Osteocyte (in vitro differentiated cells): ENCODE measurements at places on chromosomes 4 and X. TPM values are rescaled to one million over a fixed set of nuclear protein-coding genes. Genes with fewer than 3 reads are reported as not detected.

Gene CSAG2
- total RNA-seq, result not detected in 2 replicates

- peak overlapping the region; percentile 76 for H3K27ac ChIP-seq
- no peak overlapping the region for H3K4me3 ChIP-seq
- no peak for DNase-seq
- no peaks in the 10 kb centered on the region for H3K36me3 ChIP-seq
These were observed 25.2 kb downstream of the RWDD4 start for GRCh38 chr4:183633476-183634400.

GRCh38 chr4:38455092-38455862 is 208.7 kb upstream of the KLF3 start:
- no peak for DNase-seq
- no peak overlapping the region for H3K4me3 ChIP-seq
- no peaks in the 10 kb centered on the region for H3K4me1 ChIP-seq
- H3K36me3 ChIP-seq, result no peaks in the 10 kb centered on the region
- H3K27ac ChIP-seq, result no peak overlapping the region
- peaks cover 50% of the 10 kb centered on the region for H3K27me3 ChIP-seq

GRCh38 chr4:24240655-24241054 is 343.7 kb downstream of the DHX15 start:
- H3K4me1 ChIP-seq, result peaks cover 36% of the 10 kb centered on the region
- H3K27me3 ChIP-seq, result peaks cover 17% of the 10 kb centered on the region
- no peak overlapping the region for H3K27ac ChIP-seq
- H3K4me3 ChIP-seq, result no peak overlapping the region

DNA sequence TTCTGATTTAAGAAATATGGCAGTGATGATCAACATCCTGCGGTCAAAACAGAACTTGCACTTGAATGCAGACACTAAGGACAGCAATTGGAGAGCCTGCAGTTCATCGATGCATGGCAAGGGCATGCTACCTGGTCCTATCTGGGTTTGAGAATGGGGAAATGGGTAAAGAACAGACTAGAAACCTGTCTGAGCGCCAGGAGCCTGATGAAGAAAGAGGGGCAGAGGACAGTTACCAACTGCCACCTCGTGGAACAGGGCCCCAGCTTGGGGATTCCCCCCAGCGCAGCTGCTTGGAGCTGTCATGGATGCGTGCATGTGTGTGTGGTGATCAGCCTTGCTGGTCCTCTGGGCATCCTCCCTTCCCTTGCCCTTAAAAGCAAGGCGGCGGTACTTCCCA is 30.2 kb upstream of the NKRF start:
- no peaks in the 10 kb centered on the region for H3K27me3 ChIP-seq
- H3K4me3 ChIP-seq, result no peak overlapping the region
- H3K36me3 ChIP-seq, result peaks cover 11% of the 10 kb centered on the region
- DNase-seq, result no peak

DNA sequence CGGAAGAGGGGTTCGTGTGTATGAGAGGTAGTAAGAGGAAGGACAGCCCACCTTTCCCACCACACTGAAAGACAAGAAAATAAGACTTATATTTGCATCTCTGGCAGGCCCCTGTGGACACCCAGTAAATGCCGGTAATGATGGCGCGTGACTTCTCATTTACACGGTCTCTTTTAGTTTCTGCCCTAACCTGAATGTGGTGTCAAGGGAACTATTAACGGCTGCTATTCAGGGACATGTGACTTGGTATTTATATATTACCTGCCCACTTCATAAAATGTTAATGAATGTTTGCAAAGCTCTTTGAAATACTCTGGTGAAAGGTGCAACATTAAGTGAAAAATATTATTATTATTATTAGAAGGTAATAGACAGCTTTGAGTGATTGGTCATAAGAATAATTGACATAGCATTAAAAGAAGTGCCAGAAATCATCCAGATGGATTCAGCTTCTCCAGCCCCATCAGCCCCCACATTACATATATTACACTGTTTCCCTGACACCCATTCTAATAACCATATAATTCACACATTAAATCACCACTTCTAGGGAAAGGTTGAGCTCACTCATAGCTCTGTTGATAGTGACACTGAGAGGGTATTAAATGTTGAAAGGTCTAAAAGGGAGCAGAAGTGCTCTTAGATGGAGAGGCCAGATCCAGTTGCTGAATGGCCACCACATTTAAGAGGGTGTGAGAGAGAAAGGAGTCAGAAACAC is 83.0 kb upstream of the BEND4 start:
- no peak for DNase-seq
- no peak overlapping the region for H3K27ac ChIP-seq
- H3K4me3 ChIP-seq, result no peak overlapping the region
- no peaks in the 10 kb centered on the region for H3K27me3 ChIP-seq

- H3K27ac ChIP-seq, result peak overlapping the region; percentile 90
- peaks cover 9% of the 10 kb centered on the region for H3K4me1 ChIP-seq
- no peak for DNase-seq
- H3K36me3 ChIP-seq, result no peaks in the 10 kb centered on the region
These were observed 657 bp downstream of the TCEAL8 start for GRCh38 chrX:103254171-103254824.

DNA sequence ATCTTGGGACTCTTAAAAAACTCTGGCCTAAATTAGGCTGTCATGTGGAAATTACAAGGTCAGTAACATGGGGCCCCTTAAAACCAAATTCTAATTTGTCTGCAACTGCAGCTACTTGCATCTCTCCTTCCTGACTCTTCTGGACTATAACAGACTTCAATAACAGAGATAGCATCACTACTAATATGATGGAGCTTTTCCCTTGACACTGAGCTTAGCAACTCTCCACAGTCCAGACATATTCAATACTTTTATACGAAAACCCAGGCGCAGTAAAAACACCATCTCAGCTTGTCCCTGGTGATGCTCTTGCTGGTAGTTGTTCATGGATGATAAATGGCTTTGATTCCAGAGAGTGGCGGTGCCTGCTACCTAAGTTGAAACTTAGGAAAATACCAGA is 850.4 kb downstream of the STIM2 start:
- H3K27ac ChIP-seq, result no peak overlapping the region
- DNase-seq, result no peak
- no peaks in the 10 kb centered on the region for H3K36me3 ChIP-seq
- H3K4me3 ChIP-seq, result no peak overlapping the region
- H3K27me3 ChIP-seq, result no peaks in the 10 kb centered on the region

DNA sequence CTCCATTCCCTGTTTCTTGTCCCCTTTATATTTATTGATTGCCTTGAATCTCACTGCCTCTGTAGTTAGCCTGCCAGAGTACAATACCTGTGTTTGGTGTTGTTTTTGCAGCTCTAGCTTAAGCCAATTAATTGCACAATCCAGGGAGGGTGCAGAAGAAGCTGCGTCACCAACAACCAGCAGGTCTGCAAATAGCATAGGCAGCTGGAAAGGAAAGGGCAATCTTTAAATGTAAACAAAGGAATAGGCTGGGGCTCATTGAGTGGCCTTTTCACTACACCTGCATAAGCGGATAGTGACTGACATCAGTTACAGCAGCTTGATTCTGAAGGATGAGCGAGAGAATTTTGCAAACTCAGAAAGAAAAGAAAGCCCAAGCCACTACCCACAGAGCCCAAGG is 106.8 kb upstream of the RAI2 start:
- H3K27me3 ChIP-seq, result no peaks in the 10 kb centered on the region
- H3K27ac ChIP-seq, result no peak overlapping the region
- no peak overlapping the region for H3K4me3 ChIP-seq
- no peak for DNase-seq

DNA sequence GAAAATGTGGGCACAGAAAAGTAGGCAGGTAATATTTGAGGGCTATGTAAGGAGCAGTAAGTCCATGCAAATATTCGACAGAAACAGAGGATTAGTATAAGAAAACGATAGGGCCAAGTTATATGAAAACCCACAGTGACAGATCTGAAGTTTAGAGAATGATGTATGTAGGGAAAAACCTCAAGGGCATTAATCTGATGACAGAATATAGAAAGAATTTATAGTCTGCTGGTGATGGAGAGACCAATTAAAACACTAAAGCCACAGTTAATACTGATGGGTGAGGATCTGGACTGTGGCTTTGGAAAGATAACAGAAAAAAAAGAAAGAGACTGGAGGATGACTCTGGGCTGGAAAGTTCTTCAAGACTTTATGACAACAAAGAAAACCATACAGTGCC is 169.7 kb downstream of the PALLD start:
- peaks cover 72% of the 10 kb centered on the region for H3K4me1 ChIP-seq
- H3K36me3 ChIP-seq, result peaks cover 16% of the 10 kb centered on the region
- H3K27me3 ChIP-seq, result no peaks in the 10 kb centered on the region
- peak overlapping the region; percentile 23 for H3K4me3 ChIP-seq
- H3K27ac ChIP-seq, result peak overlapping the region; percentile 97

DNA sequence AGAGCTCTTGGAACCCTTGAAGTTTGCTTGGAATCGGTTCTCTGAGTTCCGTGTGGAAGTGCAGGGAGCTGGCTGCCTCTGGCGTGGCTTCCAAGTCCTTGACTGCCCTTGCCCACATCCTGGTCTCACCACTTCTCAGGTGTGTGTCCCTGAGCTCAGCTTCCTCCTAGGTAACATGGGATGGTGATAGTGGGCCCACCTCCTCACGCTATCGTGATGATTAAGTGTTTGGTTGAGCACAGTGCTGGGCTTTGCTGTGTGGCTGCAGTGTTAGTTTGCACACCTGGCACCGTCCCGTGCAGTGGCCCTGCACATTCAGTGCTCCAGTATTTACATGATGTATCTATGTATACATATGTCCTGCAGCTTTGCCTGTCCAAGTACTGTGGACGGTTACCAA is 81.5 kb downstream of the CLDN34 start:
- H3K4me1 ChIP-seq, result peaks cover 53% of the 10 kb centered on the region
- no peaks in the 10 kb centered on the region for H3K36me3 ChIP-seq
- H3K27me3 ChIP-seq, result no peaks in the 10 kb centered on the region
- no peak overlapping the region for H3K4me3 ChIP-seq
- no peak overlapping the region for H3K27ac ChIP-seq
